B cell (primary cell): ENCODE measurements at places on chromosomes 2 and 18. TPM values are rescaled to one million over a fixed set of nuclear protein-coding genes. Genes with fewer than 3 reads are reported as not detected.
A peak's percentile ranks its signal among the peaks of the same experiment; 100 is the strongest.

DNA sequence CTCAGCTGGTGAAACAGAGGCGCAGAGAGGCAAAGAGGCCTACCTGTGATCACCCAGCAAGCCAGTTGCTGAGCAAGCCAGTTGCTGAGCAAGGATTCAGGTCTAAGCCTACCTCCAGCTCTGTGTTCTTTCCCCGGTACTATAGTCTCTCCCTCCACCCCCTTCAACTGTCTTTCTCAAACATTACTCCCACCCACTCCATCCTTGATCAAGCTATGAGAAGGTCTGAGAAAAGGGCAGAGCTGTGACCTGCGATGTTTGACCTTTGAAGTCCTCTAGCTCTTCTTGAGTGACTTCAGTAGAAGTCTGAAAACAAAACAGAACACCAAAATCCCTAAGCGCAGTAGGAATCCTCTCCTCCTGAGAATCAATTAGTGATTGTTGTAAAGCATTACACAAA lies 665.2 kb upstream of the ID2 start:
- H3K27ac ChIP-seq: no peak overlapping the region
- H3K27me3 ChIP-seq: no peaks in the 10 kb centered on the region
- no peaks in the 10 kb centered on the region for H3K36me3 ChIP-seq
- H3K4me3 ChIP-seq: no peak overlapping the region
- DNase-seq: no peak
- no peaks in the 10 kb centered on the region for H3K4me1 ChIP-seq

DNA sequence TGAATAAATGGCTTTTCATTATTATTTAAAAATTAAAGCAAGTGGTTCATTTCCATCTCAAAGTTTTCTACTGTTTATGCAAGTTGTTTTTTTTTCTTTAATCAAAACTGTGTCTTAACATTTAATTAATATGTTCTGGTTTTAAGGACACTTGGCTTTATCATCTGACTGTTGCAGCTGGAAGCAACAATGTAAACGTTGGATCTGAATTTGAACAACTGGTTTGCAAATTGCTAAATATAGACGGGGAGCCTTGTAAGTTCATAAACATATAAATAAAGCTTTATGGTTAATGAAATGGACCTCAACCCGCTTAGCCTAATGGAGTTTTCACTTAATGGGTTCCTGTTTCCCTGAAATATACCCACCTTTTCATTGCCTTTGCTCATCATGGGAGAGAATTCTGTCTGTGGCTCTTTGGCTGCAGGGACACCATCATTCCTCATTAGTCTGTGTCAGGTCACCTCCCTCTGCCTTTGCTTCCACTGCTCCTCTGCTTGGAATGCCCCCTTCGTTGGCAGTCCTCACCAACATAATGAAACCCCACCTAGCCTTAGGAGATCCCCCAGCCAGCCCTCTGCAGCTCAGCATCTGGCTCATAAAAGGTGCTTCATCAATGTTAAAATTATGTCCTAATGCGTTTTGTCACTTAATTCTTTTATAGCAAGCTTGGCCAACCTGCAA lies 44.2 kb upstream of the DYNC2LI1 start:
- no peak overlapping the region for H3K27ac ChIP-seq
- no peaks in the 10 kb centered on the region for H3K4me1 ChIP-seq
- peaks cover 2% of the 10 kb centered on the region for H3K27me3 ChIP-seq

Gene DSG2
- polyA plus RNA-seq: not detected in 2 replicates

DNA sequence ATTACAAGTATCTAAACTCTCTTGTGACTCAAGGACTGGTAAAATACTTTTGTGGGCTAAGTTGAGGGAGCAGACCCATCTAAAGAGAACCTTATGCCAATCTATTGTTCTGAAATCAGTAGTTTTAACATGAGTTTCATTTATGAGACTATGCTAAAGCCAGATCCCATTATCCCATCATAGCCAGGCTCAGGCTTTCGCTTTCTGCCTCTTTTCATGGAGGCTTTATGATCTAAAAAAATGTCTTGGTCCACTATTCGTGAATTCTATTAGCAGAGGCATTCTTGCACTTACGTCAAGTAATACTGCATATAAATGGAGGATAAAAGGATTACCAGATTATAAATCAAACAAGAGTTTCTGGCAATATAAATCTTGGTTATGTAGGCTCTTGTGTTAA lies 1636.9 kb upstream of the ACVR2A start:
- DNase-seq: no peak
- H3K36me3 ChIP-seq: no peaks in the 10 kb centered on the region
- no peak overlapping the region for H3K27ac ChIP-seq
- H3K4me1 ChIP-seq: no peaks in the 10 kb centered on the region
- no peak overlapping the region for H3K4me3 ChIP-seq

DNA sequence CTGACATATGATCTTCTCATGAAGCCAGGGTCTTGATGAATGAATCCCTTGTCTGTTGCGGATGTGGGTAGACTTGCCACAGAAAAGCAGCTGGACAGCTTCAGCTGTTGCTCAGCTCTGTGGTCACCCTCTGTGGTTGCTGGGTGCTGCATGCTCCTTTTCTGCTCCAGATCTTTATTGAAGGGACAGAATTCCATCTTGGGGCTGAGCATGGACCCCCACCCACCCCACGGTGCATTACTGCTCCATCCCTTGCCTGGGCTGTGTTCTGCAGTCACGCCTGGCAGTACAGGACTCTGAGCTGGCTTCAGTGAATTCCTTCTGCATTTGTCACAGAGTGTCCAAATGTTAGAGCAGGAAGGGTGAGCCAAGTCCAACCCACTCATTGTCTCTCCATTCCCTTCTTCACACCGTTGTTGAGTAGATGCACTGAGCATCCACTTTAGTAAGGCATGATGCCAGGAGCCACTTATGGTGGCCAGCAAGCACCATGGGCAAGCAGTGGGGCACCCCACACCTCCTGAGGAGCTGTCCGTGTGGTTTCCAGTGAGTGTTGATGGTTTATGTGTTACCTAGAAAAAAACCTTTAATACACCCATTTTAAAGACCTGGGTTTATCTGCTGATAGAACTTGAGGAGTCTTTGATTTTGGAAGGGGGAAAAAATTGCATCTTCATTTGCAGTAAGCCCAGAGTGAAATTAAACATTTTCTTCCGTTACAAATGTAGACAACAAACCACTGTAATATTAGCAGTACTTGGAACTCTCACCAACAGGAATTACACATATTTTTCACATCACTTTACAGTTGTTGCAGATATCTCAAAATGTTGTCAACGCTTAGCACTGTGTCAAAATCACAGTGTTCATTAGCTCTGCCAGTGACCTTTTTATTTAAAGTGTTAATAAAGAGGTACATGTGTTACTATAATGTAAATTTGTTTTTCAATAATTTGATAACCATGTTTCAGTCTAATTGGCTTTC lies 14.7 kb upstream of the ITGB6 start:
- H3K4me3 ChIP-seq: no peak overlapping the region
- no peak overlapping the region for H3K27ac ChIP-seq
- no peaks in the 10 kb centered on the region for H3K27me3 ChIP-seq
- no peak for DNase-seq
- peaks cover 3% of the 10 kb centered on the region for H3K4me1 ChIP-seq

Gene CHPF
- polyA plus RNA-seq: 5.2 and 8.7 TPM in 2 replicates

Gene AKAIN1
- not detected in 2 replicates for polyA plus RNA-seq

- peaks cover 63% of the 10 kb centered on the region for H3K27me3 ChIP-seq
- no peak overlapping the region for H3K4me3 ChIP-seq
- H3K4me1 ChIP-seq: peaks cover 14% of the 10 kb centered on the region
- H3K27ac ChIP-seq: no peak overlapping the region
- H3K36me3 ChIP-seq: no peaks in the 10 kb centered on the region
These were observed 753 bp upstream of the HOXD3 start for GRCh38 chr2:176156301-176156806.

DNA sequence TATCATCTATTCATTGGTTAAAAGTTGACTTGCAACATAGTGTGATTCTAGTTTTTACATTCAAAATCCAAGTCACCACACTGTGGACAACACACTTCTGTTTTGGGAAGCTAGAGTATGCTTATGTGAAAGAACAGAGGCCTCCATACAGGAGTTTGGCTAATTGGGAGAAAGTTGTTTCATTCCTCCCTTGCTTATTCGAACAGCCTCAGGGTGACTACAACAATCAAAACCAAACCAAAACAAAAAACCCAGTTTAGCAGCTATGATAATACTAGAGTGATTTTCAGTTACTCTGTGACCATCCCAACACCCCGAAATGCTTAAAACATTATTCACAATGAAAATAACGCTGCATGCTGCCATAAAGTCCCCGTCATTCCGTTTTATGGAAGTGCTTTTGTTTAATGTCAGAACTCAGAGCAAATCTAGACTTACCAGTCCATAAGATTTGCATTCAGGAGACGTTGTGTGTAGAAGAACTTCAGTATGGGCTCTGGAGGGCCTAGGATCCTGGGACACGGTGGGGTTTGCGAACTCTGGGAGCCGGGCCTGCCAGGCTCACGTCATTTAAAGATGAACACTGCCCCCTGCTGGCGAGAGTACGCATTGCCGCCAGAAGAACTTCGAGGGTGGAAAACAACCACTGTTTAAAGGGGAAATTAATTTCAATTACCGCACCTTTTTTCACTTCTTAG lies 111.4 kb downstream of the FTCDNL1 start:
- no peak overlapping the region for H3K27ac ChIP-seq
- peak; percentile 54 for DNase-seq
- no peaks in the 10 kb centered on the region for H3K4me1 ChIP-seq
- no peaks in the 10 kb centered on the region for H3K36me3 ChIP-seq
- H3K27me3 ChIP-seq: peaks cover 8% of the 10 kb centered on the region

Gene UNC50
- polyA plus RNA-seq: 27.2 and 28.7 TPM in 2 replicates

Gene ZEB2
- 56.3 and 78.7 TPM in 2 replicates for polyA plus RNA-seq

DNA sequence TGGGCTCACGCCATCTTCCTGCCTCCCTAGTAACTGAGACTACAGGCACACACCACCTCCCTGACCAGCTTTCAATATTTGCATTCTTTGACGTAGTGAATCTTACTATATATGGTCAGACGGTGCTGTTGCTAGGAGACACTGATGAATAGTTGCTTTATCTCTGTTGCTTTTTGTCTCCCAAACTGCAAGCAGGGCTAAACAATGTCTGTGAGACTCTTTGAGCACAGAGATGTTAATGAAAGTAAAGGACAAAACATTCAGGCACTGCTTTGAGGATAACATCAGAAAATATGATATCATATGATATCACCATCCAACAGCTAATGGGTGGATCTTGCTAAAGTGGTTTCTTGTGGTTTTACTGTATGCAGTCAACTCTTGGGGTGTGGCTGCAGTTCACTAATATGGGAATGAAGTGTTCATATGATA lies 43.0 kb downstream of the EMILIN2 start:
- H3K36me3 ChIP-seq: no peaks in the 10 kb centered on the region
- DNase-seq: no peak
- H3K4me3 ChIP-seq: no peak overlapping the region

- H3K27me3 ChIP-seq: no peaks in the 10 kb centered on the region
- H3K4me1 ChIP-seq: peaks cover 15% of the 10 kb centered on the region
- H3K27ac ChIP-seq: peak overlapping the region; percentile 71
- no peaks in the 10 kb centered on the region for H3K36me3 ChIP-seq
- peak; percentile 63 for DNase-seq
These were observed 530 bp downstream of the GALNT1 start for GRCh38 chr18:35581898-35582641.

GRCh38 chr2:136305517-136306192 lies 187.7 kb upstream of the CXCR4 start:
- peaks cover under 1% of the 10 kb centered on the region for H3K4me1 ChIP-seq
- no peaks in the 10 kb centered on the region for H3K27me3 ChIP-seq
- H3K4me3 ChIP-seq: no peak overlapping the region

DNA sequence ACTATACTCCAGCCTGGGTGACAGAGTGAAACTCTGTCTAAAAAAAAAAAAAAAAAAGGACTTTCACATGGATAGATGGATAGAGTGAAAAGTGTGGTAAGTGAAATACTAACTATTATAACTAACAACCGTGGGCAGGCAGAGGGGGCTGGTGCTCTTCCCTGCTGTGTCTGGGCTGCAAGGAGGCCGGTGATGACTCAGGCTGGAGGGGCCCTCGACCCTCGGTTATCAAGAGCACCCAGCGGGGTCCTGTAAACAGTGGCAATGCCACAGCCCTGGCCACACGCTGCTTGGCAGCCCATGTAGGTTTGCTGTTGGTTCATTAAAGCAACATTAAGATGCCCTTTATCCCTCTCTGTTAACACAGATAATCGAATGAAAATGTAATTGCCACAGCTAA lies 184.8 kb upstream of the RAB12 start:
- no peaks in the 10 kb centered on the region for H3K36me3 ChIP-seq
- DNase-seq: no peak
- no peak overlapping the region for H3K27ac ChIP-seq
- no peaks in the 10 kb centered on the region for H3K27me3 ChIP-seq

Gene SERPINB5
- not detected in 2 replicates for polyA plus RNA-seq

DNA sequence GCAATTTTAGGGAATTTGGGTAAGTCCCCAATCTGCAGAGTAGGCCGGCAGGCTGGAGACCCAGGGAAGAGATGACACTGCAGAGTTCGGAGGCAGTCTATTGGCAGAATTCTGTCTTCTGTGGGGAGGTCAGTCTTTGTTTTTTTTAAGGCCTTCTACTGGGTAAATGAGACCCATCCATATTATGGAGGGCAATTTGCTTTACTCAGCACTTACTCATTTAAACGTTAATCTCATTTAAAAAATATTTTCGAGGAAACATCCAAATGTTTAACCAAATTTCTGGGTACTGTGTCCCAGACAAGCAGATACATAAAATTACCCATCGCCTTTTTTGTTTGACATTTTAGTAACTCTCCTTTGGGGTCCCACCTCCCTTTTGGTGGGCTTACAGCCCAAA lies 139.5 kb downstream of the IRS1 start:
- peaks cover 3% of the 10 kb centered on the region for H3K27me3 ChIP-seq
- H3K4me3 ChIP-seq: no peak overlapping the region
- H3K4me1 ChIP-seq: no peaks in the 10 kb centered on the region
- no peaks in the 10 kb centered on the region for H3K36me3 ChIP-seq
- no peak for DNase-seq

Gene GRHL1
- polyA plus RNA-seq: 0.25 and 0.84 TPM in 2 replicates

Gene ZNF804A
- polyA plus RNA-seq: 0.58 and 1.2 TPM in 2 replicates

DNA sequence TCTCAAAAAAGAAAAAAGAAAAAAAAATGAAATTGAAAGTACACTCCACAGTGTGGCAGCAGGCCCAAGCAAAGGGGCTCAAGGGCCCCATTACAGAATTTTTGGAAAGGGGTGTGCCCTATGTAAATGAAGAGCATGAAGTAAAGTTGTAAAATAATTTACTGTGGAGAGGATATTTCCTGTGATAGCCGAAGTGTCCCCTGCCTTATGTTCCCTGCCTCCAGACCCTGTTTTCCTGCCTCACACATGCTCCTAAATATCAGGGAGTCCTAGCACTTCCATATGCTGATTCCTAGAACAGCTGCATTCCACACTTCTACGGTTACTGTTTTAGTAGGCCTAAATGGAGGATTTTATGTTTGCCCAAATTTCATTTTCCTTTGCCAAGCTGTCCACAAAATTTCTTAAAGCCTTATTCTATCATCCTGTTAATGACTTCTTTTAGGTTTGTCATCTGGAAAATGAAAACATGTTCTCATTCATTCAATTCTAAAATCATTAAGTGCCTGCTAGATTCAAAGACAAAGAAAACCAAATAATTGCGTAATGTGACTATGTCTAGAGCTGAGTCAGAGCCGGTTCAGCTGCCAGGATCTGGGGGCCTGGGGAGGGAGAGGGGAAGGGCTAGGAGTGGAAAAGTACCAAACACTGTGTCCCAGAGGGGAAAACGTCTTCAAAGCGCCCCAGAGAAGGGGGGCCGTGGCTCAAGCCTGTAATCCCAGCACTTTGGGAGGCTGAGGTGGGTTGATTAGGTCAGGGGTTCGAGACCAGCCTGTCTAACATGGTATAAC lies 25.9 kb upstream of the IMPA2 start:
- no peak overlapping the region for H3K4me3 ChIP-seq
- H3K27me3 ChIP-seq: no peaks in the 10 kb centered on the region
- no peaks in the 10 kb centered on the region for H3K4me1 ChIP-seq
- DNase-seq: no peak
- H3K27ac ChIP-seq: no peak overlapping the region
